Mesothelial cell of epicardium (in vitro differentiated cells): ENCODE measurements at places on chromosomes 3 and 15. TPM values are rescaled to one million over a fixed set of nuclear protein-coding genes. Genes with fewer than 3 reads are reported as not detected.

The VIPR1 gene
- total RNA-seq = 2.1 to 2.8 TPM (median 2.3 TPM) in 3 replicates

The ITIH1 gene
- total RNA-seq = not detected in 3 replicates

The LXN gene
- 42.6 to 46.7 TPM (median 46.7 TPM) in 3 replicates for total RNA-seq

The RTP1 gene
- total RNA-seq = not detected in 3 replicates

The GOLGA8S gene
- total RNA-seq = 0.47 to 0.50 TPM (median 0.47 TPM) in 3 replicates

The APOD gene
- 0.63 to 1.2 TPM (median 0.86 TPM) in 3 replicates for total RNA-seq

The RGMA gene
- 23.6 to 26.1 TPM (median 24.3 TPM) in 3 replicates for total RNA-seq

DNA sequence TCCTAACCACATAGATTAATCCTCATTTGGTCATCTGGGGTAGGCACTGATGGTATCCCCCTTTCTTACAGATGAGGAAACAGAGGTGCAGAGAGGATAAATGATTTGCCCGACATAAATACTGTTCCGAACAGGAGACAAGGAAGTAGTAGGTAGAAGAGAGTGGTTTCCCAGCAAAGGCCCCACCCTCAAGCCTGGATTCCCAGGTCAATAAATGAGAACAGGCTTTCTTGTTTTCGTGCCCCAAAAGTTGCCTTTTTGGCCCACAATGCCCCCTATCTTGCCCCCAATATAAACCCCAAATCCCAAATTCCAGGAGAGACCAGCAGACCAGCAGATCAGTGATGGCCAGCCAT, 125.5 kb upstream of the PRR20G start:
- DNase-seq = no peak

- DNase-seq = no peak
Observed at GRCh38 chr3:185687271-185687878, 101.3 kb downstream of the SENP2 start.

DNA sequence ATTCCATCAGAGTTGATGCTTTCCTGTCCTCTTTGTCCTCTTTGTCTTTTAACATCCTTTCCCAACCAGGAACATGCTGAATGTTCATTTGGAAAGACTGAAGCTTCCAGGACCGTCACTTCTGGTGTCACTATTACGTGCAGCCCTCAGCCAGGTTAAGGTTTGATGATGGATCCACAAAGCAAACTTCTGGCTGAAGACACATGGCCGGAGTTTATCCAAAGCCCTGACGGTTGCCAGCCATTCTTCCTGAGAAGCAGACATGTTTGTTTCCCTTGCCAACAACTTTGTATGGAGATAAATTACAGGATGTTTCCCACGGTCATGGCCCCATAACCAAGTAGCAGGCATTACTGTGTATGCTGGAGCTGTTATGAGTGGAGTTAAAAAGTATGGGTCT, 236.9 kb downstream of the THSD4 start:
- DNase-seq = no peak

- DNase-seq = no peak
Observed at GRCh38 chr3:140358686-140359085, 319.2 kb upstream of the TRIM42 start.

DNA sequence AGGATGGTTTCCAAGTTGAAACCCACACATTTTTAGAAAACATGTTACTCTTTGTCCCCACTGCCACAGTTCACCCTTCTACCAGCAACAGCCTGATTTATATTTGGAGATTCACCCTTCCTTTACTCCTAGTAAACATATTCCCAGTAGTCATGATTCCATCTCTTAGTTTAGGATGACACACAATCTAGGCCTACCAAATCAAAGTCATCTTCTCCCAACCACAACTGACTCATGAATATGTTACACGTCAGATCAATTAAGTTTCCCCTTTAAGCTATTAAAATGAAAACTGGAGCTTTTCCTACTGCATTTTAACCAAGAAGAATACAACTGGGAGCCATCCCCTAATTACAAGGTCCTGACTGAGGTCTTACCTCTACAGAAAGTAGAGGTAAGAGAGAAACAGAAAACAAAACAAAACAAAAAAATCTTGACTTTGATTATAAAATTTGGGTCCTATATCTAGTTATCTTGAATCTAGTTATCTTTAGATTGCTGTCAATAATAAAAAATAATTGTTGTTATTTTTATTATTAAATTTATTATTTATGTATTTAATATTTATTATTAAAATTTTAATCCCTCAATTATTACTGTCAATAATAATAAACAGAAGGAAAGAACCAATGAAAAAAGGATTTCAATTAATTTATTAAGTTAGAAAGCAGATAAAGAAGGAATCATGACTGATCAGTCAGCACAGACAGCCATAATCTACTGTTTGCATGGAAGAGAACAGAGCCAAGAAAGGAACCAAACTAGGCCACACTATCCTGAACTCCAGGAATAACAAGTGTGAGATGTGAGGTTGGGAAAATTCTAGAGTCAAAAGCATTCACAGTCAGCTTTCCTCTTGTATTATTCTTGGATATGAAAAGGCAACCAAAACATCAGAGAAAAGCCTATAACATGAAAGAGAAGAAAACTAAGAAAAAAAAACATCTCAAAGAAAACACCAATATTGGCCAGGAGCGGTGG, 12.5 kb downstream of the DPH6 start:
- no peak for DNase-seq

- DNase-seq = no peak
Observed at GRCh38 chr3:104896624-104897023, 470.1 kb upstream of the ALCAM start.

DNA sequence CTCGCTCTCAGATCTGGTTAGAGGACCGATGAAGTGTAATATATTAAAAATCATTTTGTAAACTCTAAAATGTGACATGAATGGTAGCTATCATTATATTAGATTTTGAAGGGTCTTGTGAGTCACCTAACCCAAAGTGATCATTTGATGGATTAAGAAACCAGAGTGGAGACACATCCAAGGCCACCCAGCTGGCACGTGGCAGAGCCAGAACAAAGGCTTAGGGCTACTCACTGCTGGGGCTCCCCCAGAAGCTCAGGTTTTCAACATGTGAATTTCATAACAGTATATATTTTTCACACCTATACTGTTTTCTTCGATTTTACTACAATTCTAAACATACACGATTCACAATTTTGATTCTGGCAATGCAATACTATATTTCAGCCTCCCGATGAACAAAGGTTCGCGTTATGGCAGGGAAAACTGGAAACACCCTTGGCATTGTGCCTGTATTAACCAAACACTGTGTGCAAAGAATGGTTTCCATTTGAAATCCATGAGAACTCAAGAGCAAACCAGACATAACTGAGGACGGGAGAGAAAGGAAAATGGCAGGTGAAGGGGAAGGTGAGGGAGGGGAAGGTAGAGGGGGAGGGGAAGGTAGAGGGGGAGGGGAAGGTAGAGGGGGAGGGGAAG, 88.9 kb downstream of the ADAMTS17 start:
- no peak for DNase-seq

DNA sequence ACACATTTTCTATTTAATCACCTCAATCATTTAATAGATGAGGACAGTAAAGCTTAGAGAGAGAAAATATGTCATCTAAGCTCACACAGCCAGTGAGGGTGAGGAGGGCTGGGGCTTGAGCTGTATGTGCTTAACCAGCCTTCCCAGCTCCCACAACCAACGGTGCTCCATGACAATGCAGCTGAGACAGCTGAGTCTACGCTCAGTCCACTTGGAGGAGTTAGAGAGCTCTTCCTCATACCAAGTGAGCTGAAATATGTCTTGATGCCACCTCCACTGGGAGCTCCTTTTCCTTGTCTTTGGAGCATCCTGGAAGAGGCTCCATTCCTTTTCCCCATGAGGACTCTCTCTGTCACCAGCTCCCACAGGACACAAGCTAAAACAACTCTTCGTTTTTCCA, 9.3 kb downstream of the HOMER2 start:
- no peak for DNase-seq
